ENCODE measurements at places on chromosomes 6 and 20.

DNA sequence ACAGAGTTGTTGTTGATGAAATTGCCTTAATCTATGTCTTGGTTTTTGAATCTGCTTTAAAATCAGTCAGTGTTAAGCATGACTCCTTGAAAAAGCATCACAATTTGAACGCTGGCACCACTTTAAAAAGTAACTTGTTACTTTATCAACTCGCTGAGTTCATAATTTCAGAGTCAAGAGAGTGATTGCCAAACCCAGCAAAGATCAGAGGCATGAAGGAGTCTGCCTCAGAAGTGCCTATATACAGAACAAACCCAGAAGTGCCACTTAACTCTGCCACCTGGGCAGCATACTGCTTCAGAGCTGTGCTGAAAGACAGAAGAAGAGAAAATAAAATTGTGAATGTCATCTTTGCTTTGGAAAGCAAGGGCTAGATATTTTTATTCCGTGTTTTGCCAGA is 73.6 kb upstream of the HCRTR2 start:
- DNase-seq: no peak

DNA sequence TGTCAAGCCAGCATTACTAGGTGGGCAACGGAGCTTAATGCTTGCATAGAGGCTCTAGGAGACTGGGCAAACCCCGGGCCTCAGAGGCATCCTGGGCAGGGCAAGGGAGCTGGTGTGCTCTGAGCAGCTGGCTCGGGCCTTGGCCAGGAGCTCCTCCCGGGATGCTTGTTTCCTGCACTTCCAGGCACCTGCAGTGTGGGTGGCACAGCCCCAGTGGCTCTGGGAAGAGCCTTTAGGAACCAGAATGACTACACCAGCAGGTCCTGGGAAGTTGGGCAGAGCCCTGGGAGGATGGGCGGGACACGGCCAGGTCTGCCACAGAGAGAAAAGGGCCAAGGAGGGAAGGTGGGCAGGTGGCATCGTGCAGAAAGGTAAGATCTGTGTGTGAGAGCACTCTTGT is 80.4 kb upstream of the CD93 start:
- no peak for DNase-seq

DNA sequence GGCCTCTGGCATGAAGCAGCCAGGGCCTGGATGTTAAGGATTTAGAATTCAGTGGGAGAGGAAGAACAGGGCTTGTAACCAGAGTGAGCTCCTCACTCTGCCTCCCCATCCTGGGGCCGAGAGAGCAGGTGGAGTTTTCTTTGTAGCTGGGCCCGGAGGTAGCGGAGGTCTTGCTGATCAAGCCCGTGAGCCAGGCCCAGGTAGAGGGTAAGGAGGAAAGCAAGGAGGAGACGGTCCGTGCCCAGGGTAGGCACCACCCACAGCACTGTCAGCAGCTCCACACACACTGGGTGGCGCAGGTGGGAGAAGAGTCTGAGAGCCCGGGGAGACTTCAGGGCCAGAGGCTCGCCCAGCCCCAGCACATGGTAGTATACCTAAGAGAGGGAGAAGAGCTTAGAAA is 2.1 kb upstream of the PPP1R18 start:
- no peak for DNase-seq

- no peak for DNase-seq
Measured at GRCh38 chr20:34536798-34537394, 20.7 kb downstream of the DYNLRB1 start.

DNA sequence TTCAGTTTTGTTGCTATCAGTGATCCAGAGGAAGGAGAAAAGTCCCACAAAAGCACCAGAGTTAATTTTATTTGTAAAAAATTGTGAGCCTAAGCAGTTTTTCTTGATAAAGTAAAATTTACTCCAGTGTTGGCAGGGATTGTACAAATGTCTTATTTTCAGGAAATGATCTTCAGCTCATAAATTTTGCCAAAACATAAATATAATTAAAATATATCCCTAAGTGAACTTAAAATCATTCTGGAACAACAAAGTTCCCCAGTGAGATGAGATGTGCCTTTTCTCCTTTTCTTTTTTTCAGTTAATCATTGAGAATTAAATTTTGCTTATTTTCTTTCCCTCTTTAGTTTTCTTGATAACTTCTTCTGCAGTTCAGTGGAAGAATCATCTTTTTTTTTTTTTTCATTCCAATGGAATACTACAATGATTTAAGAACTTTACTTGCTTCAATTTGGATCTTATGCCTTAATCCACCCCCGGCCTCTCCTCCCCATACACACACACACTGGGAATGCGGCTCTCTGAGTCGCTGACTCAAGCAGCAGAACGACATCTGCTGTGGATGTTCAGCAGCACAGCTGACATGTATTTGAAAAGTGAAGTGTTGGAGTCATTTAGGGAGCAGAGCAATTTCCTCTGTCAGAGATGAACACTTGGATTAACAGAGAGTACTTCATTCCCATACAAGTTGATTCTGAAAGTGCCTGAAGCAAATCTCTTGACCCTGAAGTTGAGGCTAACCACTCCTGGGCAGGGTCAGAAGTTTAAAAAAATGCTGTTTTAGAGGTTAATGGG is 27.7 kb upstream of the LAMA4 start:
- DNase-seq: no peak

DNA sequence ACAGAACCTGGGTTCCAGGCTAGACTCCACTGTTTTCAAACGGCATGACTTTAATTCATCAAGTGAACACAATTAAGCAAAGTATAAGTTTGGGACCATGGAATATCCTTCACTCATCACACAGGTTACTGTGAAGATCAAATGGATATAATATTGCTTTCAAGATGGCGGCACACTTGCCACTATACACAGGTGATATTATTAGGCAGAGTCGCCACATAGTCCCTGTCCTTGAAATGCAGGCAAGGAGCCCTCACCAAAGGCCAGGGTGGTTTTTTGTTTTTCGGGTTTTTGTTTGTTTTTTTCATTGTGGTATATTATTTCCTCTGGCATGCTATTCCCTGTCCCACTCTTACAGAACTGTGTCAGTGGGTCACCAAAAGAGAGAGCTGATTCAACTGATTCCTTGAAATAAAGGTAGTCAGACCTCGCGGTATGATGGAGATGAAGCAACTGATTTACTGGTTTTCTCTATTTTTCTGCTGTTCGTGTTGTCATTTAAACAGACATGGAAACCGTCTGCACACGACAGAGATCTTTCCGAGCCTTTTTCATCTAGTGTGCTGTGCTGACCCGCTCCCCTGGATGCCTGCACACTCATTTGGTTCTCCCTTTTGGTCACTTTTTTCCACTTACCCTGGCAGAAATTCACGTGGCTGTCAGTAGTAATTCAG is 29.7 kb downstream of the MYB start:
- no peak for DNase-seq

DNA sequence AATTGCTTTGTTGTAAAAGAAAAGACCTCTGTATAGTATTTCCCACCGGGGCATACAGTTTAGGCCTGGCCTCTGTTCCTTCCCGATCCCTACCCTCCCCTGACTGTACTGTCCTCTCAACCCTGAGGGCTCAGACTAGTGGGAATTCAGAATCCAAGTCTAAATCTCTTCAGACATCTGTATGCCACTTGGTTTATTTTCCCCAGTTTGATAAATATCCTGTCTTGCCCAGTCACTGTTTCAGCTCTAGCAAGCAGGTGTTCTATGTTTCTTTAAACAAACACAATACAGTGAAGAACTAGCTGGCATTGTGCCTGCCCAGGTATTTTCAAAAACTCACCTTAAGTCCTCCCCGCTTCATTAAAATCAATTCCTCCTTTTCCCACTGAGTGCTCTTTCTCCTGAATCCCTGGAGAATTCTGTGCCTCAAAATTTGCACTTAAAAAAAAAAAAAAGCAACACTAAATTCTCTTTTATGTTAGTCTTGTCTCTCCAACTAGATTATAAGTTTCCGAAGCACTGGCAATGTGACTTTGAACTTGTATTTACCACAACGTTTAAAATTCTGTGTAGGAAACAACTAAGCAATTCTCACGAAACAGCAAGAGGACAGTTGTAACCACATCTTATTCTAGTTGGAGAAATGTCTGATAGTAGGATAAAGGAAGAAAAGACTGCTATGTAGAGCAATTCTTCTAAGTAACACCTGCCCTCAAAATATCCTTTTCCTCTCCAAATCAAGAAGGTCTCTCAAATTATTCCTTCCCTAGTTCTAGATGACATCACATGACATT is 112.0 kb upstream of the CARMIL1 start:
- DNase-seq: no peak

DNA sequence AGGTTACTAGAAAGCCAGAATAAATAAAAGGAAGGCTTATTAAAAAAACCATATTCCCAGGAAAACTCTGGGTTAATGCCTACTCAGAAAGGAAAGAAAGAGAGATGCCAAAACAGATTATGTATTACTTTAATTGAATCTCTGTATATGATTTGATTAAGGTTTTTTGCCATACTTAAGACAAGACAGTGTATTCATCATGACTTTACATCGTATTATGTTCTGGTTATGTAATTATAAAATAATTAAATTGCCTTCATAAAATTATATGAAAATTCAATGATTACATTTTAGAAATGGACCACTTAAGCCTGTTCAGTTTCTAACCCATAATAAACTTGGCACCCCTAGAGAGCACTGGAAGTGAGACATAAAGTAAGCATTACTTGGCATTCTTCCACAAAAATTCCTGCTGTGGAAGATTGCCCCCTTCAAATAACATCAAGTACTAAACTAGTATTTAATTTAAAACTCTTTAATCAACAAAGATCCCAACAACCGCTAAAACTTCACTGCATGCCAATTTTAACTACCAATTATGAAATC is 20.8 kb upstream of the IBTK start:
- no peak for DNase-seq
